SW 1271 (cell line): ENCODE measurements at places on chromosomes 1 and 21.

DNA sequence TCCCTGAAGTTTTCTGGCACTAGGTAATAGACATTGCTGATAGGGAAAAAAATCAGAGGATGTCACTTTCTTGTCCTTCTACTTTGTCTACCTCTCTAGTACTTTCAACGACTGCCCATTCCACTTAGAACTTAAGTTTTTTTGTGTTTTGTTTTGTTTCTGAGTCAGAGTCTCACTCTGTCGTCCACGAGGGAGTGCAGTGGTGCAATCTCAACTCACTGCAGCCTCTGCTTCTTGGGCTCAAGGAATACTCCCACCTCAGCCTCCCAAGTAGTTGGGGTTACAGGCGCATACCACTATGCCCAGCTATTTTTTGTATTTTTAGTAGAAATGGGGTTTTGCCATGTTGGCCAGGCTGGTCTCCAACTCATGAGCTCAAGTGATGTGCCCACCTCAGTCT lies 79.2 kb downstream of the SGIP1 start:
- no peak for DNase-seq

DNA sequence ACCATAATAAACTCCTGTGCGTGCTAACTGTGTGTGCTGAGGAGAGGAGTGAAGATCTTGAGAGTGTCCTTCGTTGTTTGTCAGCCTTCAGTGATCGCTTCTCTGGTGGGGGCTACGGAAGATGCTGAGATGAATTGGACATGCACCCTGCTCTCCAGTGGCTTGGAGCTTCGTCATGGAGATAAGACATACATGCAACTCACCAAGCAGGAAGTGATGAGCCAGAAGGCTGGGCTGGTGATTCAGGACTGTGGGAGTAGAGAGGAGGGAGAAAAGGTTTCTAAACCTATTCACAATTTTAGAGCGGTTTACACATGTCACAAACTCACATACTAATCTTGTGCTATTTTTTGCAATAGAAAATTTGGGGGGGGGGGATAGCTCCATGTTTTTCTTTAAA lies 128.9 kb upstream of the ADAR start:
- DNase-seq: no peak

- no peak for DNase-seq
Measured at GRCh38 chr1:229759037-229759435, 133.0 kb downstream of the URB2 start.

- no peak for DNase-seq
Measured at GRCh38 chr1:231236208-231236591, 4.8 kb upstream of the GNPAT start.

DNA sequence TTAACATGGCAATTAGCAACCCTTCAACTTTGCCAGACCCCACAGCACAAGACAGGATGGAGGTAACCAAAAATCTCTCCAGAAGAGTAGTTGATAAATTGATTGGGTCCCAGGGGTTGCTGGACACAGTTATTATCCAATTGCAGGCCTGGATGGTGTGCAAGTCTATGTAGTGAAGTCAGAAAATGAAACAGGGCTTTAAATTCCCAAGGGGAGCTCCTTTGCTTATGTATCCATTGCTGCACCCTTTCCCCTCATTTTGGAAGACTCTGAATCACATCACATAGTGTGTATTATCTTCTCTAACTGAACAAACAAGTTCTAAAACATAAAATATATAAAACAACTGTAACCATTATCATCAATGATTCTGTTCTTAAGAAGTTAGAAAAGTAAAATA lies 550.2 kb downstream of the LMO4 start:
- no peak for DNase-seq

DNA sequence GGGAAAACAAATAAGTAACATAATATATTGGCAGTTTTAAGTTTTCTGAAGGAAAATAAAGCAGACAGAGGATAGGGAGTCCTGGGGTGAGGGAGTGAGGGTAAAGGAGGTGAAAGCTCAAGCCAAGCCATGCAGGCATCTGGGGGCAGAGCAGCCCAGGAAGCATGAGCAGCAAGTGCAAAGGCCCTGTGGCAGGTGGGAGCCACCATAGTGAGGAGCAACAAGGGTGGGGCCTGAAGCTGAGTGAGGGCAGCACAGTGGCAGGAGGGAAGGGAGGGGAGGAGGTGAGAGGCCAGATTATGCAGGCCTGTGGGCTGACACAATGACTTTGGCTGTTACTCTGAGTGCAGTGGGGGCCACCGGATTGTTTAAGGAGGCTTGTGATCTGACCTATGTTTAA lies 138.8 kb upstream of the TNR start:
- no peak for DNase-seq

DNA sequence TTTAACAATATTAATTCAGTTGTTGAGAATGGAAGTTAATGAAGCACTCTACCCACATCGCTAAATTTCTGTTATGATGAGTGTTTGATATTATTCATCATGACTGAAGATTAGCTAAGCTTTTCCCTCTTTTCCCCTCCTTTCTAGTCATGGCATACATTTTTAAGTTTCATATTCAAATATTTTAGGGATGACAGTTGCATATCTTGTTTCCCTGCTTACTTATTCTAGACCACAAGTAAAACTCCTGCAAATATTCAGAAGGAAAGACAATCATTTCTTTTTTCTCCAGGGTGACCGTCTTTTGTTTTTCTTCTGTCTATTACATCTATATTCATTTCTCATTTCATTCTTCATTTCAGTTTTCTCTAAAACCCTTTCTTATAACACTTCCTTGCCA lies 906.0 kb downstream of the ADGRL2 start:
- DNase-seq: no peak

DNA sequence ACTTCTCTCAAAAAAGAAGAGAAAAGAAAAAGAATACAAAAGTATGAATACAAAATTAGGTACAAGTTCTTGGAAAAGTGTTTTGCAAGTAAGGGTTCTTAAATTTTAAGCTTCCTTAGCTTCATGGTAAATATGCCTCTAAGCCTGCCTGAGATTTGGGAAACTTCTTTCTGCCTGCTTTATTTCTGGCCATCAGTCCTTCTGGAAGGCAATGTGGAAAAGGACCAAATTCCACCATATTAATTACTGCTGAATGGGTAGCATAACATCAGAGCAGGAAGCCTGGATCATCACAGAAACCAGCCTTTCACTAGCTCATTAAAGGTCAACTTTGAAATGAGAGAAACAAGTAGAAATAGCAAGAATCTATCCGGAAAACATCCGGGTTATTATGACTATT lies 39.1 kb upstream of the CAP1 start:
- DNase-seq: no peak

DNA sequence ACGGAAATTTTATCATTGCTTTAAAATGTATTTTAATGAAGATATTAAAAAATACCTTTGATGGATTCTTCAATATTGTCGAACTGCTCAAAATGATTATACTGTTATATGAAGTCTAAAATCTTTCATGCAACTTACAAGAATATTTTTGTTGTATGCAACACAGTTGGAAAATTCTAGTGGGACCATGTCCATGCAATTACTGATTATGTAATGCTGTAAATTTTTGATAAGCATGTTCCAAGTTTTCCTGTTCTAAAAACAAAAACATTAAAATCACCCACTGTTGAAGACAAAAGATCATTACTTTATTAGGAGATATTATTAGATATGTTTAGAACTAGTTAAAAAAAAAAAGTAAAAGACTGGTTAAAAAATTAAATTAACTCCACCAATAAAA lies 132.8 kb downstream of the NFIA start:
- DNase-seq: no peak

GRCh38 chr1:209262631-209263030 lies 320.9 kb upstream of the CAMK1G start:
- no peak for DNase-seq

GRCh38 chr1:246651012-246651695 lies 73.1 kb upstream of the SCCPDH start:
- DNase-seq: no peak

DNA sequence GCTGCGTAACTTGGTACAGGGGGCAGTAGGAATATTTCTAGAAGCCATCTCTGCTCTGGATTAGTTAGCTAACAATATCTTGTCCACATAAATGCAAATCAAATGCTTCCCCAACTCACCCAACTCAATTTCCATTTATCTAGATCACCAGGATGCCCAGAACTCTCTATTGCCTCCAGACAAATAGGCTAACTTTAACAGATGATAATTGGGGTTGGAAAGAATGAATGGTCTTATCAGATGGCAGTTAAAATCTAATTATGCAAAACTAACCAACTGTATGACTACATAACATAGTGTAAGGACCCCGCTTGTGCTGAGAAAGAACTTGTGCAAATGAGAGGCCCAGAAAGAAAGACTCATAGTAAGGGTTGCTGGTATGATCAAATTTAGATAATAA lies 1024.8 kb downstream of the PLA2G4A start:
- DNase-seq: no peak

GRCh38 chr1:112325504-112325903 lies 70.5 kb upstream of the CTTNBP2NL start:
- DNase-seq: no peak

GRCh38 chr1:51736702-51737101 lies 119.8 kb downstream of the OSBPL9 start:
- DNase-seq: no peak

GRCh38 chr21:14863745-14864210 lies 201.0 kb downstream of the NRIP1 start:
- DNase-seq: no peak

DNA sequence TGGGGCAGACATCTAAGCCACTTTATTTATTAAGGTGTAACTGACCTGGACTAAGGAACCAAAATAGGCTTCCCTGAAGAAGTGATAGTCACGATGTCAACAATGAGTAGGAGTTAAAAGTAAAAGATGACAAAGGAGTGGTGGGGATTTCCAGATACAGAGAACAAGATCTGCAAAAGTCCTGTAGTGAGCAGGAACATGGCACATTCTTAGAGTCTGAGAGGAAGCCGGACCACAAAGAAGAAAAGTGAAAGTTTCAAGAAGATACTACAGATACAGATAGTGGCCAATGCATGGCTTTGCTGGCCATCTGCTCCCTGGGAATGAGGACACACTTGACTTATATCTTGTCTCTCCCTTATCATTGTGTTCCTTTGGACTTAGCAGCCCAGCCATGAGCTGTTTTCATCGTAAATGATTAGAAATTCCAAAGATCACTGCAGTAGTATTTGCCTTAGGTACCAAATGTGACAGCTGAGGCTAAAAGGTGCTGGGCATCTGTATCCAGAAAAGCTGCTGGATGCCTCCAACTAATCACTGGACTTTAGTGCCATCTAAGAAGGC lies 302.4 kb upstream of the NR5A2 start:
- DNase-seq: no peak
